ENCODE measurements at places on chromosomes 5 and 9. TPM values are rescaled to one million over a fixed set of nuclear protein-coding genes. Genes with fewer than 3 reads are reported as not detected.
A peak's percentile ranks its signal among the peaks of the same experiment; 100 is the strongest.

DNA sequence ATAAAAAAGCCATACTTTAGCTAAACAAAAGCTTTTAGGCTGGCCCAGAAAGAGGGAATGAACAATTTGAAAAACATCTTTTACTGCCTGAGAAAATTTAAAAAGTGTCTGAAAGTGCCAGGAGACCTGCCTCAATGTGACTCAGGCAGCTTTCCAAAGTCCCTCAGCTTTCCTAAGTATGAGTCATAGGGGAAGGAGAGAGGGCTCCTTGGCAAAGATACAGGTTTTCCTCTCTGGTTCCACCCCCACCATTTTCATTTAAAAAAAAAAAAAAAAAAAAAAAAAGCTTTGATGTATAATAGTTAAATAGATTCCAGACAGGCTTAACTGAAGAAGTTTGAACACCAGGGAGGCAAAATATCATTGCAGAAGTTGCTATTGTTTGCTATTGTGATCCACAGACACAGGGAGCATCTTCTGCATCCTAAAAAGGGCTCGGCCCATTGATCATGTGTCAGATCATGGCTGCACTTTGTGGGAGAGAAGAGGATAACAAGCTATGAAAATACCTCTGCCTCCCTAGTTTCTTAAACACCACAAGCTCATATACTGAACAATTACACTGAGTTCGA, 71.5 kb downstream of the MRPS27 start:
- DNase-seq, result no peak

DNA sequence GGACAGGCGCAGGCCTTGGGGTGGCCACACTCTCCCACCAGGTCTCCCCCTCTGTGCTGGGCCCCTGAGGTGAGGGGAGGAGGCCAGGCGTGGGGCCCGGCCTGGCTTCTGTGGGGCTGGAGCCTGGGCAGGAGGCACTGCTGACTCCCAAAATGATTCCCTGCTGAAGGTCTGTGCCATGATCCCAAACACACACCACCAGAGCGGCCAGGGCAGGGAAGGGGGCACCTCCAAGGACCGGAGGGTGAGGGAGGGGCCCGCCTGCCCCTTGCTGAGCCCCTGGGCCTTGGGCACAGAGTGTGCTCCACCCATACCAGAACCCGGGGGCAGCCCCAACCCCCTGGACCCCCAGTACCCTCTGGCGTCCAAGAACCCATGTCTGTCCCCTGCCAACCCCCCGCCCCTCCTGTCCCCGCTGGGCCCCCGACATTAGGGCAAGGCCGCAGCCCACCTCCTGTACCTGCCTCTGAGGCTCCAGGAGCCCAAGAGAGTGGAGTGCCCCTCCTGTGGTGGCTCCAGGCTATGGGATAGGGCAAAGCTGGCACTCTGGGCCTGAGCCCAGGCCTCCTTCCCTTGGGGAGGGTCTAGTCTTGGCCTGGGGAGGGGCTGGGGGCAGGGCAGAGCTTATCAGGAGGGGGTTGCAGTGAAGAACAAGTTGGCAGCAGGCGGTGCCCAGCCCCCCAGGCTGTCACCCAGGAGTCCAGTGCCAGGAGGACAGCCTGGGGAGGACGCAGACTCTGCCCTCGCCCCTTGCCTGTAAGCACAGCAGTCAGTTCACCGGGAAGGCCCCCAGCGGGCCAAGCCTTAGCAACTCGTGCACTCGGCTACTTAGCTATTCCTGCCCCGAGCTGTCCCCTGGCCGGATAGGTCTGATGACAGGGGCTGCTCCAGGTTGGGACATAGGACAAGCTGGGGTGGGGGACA, 2.6 kb upstream of the EGFL7 start:
- no peak for DNase-seq

GRCh38 chr9:83005361-83005760, 57.6 kb downstream of the RASEF start:
- DNase-seq, result no peak

- DNase-seq, result no peak
Observed at GRCh38 chr5:180636016-180636402, 13.4 kb downstream of the FLT4 start.

DNA sequence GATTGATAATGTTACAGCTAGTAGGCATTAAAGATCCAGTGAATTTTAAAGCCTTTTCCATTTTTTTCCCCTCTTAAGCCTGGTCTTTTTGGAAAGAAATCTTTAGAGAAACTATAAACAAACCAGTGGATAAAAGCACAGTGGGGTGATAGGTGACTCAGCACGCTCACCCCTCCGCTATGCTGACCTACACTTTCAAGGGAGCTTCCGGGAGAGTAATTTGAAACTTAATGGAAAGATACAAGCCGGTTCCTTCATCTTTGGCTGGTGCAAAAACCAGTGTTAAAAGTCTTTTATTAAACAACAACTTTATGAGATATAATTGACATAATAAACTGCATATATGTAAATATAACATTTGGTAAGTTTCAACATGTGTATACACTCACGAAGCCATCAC, 27.0 kb upstream of the ALDOB start:
- no peak for DNase-seq

- DNase-seq, result no peak
Observed at GRCh38 chr5:131959906-131960305, 14.4 kb upstream of the MEIKIN start.

GRCh38 chr9:125681086-125681622, 25.9 kb downstream of the MAPKAP1 start:
- no peak for DNase-seq

- no peak for DNase-seq
Observed at GRCh38 chr9:127918183-127919107, 1.6 kb upstream of the ST6GALNAC4 start.

DNA sequence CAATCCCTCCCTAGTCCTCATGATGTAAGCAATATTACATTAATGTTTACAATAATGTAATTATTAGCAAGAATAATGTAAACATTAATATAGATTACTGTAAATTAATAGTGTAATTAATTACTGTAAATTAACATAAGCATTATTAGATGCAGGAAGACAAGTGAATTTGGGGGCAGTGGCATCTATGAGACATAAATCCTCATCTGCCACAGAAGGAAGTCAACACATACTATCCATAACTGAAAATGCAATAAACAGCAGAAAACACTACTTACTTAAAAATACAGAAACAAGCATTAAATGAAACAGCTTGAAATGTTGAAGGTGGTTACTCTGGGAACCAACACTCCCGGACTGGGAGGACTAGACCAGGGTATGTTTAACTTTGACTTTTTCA, 685 bp upstream of the NIPSNAP3A start:
- no peak for DNase-seq

GRCh38 chr9:103981912-103982311, 112.2 kb upstream of the SMC2 start:
- no peak for DNase-seq

DNA sequence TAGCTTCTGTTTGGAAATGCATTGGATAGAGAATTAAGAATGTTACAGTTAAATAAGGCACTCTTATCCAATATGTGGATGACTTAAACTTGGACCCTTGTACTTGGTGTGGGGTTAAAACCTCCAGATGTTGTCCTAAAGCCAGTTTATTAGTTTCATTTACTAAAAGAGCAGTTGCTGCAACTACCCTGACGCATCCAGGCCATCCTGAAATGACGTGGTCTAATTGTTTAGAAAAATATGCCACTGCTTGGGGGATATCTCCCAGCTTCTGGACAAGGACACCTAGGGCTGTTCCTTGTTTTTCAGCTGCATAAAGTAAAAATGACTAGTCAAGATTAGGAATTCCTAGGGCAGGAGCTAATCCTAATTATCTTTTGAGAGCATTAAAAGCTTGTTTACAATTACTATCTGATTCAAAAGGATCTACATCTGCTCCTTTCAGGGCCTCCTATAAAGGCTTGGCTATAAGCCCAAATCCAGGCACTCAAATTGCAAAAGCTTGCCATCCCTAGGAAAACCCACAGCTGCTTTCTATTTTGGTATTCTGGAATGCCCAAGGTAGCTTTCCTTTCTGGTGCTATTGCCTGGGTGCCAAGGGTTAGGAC, 45.7 kb upstream of the SLCO4C1 start:
- DNase-seq, result no peak

DNA sequence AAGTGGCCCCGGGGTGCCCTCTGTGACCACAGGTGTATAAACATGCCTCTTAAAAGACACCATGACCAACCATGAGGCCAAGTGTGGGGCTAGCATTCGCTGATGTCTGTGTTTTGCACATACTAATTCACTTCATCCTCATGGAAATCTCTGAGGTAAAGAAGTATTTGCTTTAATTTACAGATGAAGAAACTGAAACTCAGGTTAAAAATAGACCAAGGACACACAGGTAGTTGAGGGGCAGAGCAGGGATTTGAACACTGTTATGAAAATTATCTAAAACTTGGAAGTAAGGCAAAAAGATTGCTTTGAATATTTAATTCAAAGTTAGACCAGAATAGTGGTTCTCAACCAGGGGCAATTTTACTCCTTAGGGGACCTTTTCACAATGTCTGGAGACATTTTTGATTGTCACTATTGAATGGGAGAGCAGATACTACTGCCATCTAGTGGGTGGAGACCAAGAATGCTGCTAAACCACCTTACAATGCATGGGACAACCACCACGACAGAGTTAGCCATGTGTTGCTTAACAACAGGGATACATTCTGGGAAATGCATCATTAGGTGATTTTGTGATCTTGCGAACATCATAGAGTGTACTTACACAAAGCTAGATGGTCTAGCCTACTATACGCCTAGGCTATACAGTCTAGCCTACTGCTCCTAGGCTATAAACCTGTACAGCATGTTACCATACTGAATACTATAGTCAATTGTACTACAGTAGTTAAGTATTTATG, 8.0 kb upstream of the FXN start:
- DNase-seq, result no peak

- peak; percentile 89 for DNase-seq
Observed at GRCh38 chr5:149581192-149581861, at the start of gene ARHGEF37. Gene ARHGEF37, plus strand, starts transcription at chr5:149581498. Its CDS starts 16,272 bp downstream, at chr5:149597770.

DNA sequence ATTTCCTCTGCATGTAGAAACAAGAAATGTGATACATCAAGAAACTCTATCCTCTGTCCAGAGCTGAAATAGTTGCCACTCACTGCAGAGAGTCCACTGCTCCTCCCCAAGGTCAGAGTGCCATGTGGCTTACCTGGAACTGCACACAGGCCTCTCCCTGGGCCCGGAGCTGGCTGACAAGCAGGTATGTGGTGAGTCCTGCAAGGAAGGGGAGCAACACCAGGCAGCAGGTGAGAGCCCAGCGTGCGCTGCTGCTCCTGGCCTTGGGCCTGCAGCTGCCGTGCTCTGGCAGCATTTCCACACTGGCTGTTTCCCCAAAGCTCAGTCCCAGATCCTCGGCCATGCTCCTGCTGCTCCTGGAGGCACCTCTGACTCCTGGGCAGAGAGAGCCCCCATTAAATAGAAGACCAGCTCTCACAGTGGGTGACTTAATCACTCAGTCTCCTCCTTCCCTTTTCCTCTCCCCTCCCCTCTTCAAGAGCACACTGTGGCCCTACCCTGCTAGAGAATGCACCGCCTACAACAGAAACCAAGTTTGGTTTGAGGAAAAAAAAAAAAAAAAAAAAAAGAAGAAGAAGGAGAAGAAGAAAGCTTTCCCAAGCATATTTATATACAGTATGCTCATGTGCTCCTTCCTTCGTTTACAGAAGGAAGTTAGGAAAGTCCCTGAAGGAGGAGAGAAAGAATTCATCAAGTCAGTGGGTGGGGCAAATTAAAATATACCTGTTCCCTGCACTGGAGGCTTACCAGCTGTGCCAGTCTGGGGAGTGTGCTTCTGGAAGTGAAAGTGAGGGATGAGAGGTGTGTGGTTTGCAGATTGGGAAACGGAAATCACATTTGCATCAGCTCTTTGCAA, at the start of gene TNFSF15:
Gene TNFSF15, minus strand, starts transcription at position 370 of the 856 bp plus-strand sequence. Its CDS starts 27 bp downstream, at position 343.
- DNase-seq, result peak; percentile 35

DNA sequence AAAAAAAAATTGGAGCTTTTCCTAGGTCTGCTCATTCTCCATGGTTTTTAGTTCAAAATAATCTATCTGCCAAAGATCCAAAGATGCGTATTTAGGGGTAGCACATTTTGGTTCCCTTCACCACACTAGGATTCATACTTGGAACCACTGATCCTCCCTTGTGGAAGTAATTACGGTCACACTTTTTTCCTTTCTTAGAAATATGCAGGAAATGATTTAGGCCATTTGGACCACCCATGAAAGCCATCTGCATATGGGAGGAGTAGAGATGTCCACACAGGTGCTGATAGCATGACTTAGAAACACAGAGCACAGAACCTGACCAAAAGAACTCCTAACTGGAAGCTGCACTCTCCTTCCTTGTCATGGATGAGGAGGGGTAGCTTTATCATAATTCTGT, 105.9 kb upstream of the RAI14 start:
- DNase-seq, result no peak

DNA sequence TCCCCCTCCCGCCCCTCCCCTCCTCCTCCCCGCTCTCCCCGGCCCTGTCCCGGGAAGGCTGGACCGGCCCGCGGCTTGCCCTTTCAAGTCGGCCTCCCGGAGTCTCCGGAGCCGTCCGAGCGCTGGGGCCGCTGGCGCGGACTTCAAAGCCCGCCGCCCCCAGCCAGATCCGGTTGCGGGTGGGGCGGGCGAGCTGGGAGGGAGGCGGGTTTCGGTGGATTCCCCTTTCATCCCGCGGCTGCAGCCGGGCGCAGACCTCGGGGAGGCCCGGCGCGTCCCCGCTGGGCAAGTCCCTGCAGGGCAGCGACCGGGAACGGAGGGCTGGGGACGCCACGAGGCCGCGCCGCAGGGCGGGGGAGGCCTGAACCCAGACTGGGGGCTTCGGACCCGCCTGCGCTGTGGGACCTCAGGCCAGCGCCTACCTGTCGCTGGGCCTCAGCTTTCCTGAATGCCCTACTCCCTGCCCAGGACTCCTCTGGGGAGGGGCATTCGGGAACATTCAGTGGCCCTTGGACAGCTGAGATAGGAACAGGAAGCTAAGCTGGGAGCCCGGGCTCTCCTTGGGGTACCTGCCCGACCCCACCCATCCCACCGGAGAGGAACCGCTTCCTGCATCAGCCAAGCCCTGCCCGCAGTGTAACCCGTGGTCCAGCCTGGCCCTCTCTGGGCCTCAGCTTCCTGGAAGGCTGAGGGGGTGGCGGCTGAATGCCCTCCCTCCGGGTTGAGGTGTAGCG, 23.4 kb downstream of the C9orf50 start:
- no peak for DNase-seq

- no peak for DNase-seq
Observed at GRCh38 chr5:157030692-157031091, 28.2 kb downstream of the HAVCR1 start.

- no peak for DNase-seq
Observed at GRCh38 chr9:88274078-88274477, 114.2 kb upstream of the SPIN1 start.

SPATA31A5 gene
- not detected for total RNA-seq

SLC45A2 gene
- 1.3 TPM for total RNA-seq

AK8 gene
- 0.08 TPM for total RNA-seq

GLRA1 gene
- not detected for total RNA-seq

PDZD2 gene
- 0.42 TPM for total RNA-seq

CYLC2 gene
- total RNA-seq, result not detected

FBP1 gene
- total RNA-seq, result 27.8 TPM
